ENCODE measurements at places on chromosomes 7 and 10.

DNA sequence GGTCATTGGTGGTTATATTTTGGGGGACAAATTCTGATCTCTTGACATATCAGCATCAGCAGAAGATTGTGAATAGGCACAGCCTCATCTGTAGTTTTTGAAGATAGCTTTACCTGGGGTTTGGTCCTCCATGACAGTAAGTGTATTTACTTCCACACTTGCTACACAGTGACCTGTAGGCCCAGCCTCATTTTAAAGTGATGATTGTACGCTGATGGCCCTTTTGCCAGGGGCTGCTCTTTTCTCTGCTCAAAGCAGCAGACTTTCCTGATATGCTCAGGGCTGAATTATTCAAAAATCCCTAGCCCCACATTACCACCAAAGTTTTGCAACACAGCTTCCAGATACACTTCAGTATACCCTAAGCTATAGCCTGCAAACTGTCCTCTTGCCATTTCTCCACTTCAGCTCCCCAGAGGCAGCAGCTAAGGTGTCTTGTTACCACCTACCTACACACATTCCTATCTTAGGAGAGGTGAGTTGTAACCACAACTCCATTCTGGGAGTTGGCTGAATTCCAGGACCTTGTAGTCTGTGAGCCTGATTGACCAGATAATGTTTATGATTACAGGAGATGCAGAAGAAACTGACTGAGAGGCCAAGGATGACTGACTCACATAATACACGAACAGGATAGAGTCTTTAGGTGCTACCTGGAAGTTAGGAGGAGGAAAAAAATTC, 6.0 kb downstream of the ASB4 start:
- no peak for DNase-seq

GRCh38 chr7:131952365-131952764, 395.9 kb upstream of the PODXL start:
- DNase-seq = no peak

- no peak for DNase-seq
Observed at GRCh38 chr7:158492367-158492764, 95.3 kb downstream of the PTPRN2 start.

DNA sequence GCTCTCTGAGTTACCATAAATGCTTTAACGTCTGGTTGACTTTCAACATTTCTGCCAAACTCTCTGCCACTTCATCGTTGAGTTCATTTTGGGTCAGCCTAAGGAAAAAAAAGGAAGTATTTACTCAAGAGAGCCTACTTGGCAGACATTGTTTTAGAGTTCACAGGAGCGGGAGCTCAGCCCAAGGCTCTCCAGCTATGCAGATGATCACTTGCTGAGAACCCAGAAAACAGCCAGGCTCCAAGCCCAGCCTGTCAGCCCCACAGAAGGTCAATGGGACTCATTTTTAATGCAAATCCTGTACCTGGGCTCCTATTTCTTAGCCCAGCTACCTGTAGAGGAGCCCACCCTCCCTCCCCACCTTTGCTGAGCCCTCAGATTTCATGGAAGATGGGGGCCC, 45.5 kb downstream of the NOD1 start:
- DNase-seq = peak; percentile 67

DNA sequence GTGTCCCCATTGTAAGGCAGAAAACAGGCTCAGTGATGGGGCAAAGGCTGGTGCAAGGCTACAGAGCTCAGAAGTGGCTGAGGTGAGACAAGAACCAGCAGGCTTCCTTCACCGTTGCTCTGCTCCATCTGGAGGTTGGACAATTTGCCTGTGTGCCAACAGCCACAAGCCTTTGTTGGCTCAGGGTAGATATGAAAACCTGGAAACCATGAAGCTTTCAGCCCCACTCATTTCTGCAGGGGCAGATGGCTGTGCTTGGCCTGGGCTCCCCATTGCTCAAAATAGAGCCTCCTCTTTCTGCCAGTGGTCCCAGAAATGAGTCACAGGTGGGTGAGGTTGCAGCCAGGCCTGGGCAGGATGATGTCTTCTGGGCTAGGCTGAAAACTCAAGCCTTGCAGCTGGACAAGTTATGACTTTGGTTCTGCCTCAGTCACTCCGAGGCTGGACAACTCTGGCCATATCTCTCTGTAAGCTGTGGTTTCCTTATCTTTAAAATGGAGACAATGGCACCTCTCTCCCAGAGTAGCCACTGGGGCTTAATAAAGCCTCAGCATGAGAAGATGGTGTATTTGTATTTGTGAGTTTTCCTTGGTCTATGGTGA, 12.2 kb upstream of the ZNF273 start:
- DNase-seq = no peak

DNA sequence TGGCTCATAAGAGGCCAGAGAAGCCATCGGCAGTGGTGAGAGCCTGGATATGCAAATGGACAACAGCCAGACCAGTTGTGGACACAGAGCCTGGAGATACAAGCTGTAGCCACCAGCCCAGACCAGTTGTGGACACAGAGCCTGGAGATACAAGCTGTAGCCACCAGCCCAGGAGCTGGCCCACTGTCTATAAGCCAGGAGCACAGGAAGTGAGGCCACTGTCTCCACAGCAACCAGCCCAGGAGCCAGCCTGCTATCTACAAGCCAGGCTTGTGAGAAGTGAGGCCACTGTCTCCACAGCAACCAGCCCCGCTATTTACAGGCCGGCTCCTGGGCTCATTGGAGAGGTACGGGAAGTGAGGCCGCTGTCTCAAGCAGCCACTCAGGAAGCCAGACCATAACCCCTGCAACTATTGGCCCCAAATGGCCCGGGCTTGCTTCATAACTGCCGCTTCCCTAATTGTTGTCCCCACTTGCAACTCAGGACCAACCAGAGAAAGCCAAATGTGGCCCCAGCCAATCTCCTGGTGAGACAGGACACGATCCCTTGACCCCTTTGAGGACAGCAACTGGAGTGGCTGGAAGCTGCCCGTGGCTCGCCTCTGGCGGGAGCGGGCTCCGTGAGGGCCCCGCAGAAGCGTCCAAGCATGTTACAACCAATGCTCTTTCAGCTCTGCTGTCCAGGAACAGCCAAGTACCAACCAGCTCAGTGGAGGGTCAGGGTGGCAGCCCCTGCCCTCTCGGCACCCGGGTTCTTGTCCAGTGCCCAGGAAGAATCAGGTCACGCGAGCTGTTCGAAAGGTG, 44.1 kb upstream of the CNPY1 start:
- peak; percentile 7 for DNase-seq

- DNase-seq = peak; percentile 72
Observed at GRCh38 chr10:26430641-26431163, 7.4 kb upstream of the APBB1IP start.

DNA sequence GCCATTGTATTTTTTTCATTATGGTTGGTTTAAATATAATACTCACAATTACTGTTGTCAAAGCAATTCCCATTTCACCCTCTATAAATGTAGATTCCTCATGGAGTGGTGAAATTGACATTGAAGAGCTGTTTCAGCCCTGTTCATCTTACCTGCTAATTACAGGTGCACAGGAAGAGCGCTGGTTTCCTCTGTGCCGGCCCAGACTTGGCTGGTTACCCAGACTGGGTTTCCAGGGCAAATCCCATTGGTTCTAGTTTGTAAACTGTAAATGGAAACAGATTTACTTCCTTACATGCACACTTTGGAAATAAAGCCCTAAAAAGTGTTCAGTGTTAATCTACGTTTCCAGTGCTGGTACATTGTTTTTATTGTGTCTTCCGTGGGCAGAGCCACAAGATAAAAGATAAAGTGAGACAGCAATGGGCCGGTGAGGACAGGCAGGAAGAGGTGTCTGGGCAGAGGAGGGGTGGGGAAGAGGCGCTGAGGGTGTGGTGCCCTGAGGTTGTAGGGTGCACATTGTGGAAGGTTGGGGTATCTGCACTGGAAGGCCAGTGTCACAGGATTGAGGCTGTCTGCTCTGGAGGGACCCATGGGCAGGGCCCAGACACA, 71.6 kb upstream of the ZPBP start:
- no peak for DNase-seq

GRCh38 chr7:126959649-126960048, 293.1 kb downstream of the GRM8 start:
- DNase-seq = no peak

GRCh38 chr10:89093728-89094127, 103.1 kb downstream of the FAS start:
- no peak for DNase-seq

GRCh38 chr10:101558671-101559595, 29.1 kb downstream of the POLL start:
- no peak for DNase-seq

GRCh38 chr10:120963594-120964220, 112.5 kb downstream of the WDR11 start:
- DNase-seq = no peak

DNA sequence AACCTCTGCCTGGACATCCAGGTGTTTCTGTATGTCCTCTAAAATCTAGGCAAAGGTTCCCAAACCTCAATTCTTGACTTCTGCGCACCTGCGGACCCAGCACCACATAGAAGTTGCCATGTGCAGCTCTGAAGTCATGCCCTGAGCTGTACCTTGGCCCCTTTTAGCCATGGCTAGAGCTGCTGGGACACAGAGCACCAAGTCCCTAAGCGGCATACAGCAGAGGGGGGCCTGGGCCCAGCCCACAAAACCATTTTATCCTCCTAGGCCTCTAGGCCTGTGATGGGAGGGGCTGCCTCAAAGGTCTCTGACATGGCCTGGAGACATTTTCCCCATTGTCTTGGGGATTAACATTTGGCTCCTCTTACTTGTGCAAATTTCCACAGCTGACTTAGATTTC, 14.6 kb downstream of the TMEM243 start:
- no peak for DNase-seq
